T-helper 2 cell (primary cell): ENCODE measurements at places on chromosomes 7 and 10.

- DNase-seq: no peak
Observed at GRCh38 chr7:74480861-74481417, 27.2 kb downstream of the GTF2IRD1 start.

DNA sequence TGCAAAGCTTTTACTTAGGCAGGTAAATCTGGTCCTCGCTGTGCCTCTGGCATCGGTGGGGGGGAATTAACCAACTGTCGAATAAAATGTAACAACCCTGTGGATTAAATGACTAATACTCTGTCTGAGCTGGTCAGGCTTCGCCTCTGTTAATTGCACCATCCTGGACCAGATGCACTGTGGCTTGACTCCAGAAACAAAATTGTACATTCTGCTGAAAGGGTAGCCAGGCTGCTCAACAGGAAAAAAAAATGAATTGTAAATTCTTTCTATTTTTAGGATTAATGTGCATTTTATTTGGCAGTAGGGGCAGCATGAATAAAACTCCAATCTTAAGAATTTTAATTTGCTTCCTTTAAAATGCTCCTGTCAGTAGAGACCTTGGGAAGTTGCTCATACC lies 389.4 kb downstream of the SORCS1 start:
- DNase-seq: no peak

- no peak for DNase-seq
Observed at GRCh38 chr7:139304517-139304916, 36.6 kb upstream of the FMC1 start.

GRCh38 chr10:23096802-23097549 lies 1.6 kb downstream of the MSRB2 start:
- DNase-seq: no peak

DNA sequence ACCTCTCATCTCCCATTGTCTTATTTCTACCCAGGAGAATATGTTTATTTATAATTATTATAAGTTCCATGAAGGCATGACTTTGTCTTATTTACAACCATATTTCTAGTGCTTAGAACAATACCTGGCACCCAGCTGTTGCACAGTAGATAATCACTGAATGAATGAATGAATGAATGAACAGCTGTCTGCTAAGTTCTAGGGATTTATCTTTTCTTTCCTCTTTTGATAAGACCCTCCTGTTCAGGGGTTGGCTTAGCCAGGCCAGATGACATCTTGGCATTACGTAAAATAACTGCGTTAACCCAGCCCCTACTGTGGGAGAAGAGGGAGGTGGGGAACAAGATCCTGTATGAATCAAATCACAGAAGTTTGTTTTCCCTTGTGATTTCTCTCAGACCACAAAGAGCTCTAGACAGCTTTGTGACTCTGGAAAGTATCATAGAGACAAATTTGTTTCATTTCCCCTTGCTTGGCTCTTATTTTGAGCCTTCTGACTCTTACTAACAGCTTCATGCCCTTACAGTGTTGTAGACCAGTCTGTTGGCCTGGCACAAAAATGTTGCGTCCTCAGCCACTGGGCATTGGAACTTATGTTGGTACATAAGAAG lies 8.4 kb downstream of the ZNF862 start:
- DNase-seq: no peak
